ENCODE measurements at places on chromosomes 12 and 14.

GRCh38 chr12:126636821-126637220 is 1571.6 kb downstream of the AACS start:
- DNase-seq, result no peak

GRCh38 chr12:80770958-80771357 is 54.2 kb downstream of the MYF5 start:
- DNase-seq, result no peak

- no peak for DNase-seq
Measured at GRCh38 chr14:67077921-67078320, 111.3 kb upstream of the GARIN2 start.

DNA sequence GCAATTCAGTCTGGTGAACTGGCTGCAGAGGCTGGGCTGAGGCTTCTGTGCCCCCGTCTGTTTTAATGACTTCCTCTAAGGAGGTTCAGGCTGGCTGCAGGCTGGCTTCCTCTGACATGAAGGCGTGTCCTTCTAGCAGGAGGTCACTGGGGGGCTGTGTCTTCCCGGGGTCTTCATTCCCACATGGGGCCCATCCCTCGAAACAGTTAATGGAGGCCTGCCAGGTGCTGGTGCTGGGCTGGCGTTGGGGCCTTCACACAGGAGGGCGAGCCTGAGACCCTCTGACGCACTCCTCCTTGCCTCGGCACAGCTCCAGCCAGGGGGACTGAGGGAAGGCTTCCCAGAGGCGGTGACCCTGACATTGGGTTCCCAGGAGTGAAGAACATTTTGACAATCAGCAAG is 57.7 kb upstream of the DLK1 start:
- no peak for DNase-seq

DNA sequence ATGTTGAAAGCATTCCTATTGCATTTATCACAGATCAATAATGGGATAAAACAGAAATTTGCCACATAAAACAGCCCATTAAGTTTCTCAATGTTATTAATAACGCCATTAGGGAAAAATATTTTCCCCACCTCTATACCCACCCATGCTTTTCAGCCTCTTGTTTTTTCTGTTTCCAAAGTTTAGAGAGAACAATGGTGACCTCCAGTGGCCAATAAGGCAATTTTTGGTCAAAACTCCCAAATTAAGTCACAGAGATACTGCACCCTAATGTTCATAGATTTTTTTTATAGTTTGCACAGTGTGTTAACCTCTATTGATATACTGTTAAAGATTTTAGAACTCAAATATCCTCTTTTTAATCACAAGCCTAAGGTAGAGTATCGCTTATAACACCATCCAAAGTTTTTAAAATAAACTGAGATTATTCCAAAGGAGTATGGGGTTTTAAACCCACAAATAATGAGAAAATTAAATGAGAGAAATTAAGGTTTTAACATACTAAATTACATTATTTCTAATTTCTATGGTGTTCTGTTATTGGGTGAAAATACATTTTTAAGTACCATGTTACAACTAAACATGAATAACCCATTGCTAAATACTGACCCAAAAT is 184.7 kb upstream of the DCN start:
- DNase-seq, result peak; percentile 24

- DNase-seq, result peak; percentile 47
Measured at GRCh38 chr12:103840876-103841689, at the start of gene NT5DC3. TSS of gene NT5DC3 (minus strand) at chr12:103841234. CDS start at chr12:103841156, 78 bp downstream.

GRCh38 chr14:99521176-99522024 is 40.2 kb downstream of the CCNK start:
- no peak for DNase-seq

- no peak for DNase-seq
Measured at GRCh38 chr12:2679816-2680675, 114.7 kb upstream of the FKBP4 start.

- no peak for DNase-seq
Measured at GRCh38 chr12:46934374-46935111, 108.7 kb upstream of the SLC38A4 start.

DNA sequence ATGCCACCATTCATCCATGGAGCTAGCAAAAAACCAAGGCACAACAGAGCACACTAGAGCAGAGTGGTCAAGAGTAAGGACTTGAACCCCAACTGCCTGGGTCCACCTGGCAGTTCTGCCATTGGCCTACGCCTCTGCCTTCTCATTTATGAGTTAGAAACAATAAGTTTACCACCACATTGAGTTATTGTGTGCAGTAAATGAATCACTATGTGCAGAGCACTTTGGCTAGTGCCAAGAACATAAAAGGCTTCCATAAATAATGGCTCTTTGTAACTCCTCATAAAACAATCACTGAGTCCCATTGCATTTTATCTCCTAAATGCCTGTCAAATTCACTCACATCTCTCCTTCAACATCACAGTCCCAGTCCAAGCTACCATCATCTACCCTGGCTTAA is 86.3 kb downstream of the OTX2 start:
- no peak for DNase-seq

- DNase-seq, result no peak
Measured at GRCh38 chr14:71891970-71892369, 40.3 kb upstream of the RGS6 start.

- DNase-seq, result no peak
Measured at GRCh38 chr12:121578230-121579189, 2.3 kb downstream of the KDM2B start.

DNA sequence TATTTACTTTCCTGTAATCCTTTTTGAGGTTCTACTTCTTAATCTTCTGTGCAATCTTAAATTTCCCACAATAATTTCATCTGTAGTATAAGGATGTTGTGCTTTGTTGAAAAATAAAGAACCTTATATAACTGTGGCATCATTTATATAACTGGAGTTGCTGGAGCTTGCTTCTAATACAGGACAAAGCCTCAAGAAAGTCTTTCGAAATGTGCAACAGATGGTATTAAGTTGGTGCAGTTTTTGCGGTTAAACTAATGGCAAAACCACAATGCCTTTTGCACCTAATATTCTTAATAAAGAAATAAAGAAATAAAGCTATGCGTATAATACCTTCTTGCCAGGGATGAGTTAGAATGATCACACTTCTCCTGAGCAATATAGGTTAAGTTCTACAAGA is 180.0 kb downstream of the KITLG start:
- no peak for DNase-seq

DNA sequence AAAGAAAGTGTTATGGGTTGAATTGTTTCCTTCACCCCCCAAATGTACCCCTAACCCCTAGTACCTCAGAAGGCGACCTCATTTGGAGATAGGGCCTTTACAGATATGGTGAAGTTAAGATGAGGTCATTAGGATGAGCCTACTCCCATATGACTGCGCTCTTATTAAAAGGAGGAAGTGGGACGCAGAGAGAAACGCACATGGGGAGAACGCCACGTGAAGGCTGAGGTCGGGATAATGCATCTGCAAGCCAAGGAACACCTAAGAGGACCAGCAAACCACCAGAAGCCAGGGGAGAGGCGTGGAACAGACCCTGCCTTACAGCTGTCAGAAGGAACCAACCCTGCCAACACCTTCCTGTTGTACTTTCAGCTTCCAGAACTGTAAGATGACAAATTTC is 1.7 kb upstream of the NRIP2 start:
- DNase-seq, result no peak

- no peak for DNase-seq
Measured at GRCh38 chr12:82174383-82174782, 183.8 kb downstream of the CCDC59 start.

DNA sequence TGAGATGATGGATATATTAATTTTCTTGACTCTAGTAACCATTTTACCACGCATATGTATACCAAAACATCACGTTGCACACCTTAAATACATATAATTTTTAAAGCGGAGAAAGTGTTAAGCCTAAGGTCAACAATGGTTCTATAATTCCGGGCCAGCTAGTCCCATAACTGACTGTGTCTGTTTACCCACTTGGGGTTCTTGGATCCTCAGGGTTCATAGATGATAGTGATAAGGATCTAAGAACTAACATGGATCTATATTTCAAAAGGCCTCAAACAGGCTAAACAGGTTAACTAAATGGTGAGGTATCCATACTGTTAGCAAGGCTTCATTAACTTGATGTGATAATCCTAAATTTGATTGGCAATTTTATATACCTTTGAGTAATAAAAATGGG is 9.8 kb downstream of the SLC38A1 start:
- no peak for DNase-seq

DNA sequence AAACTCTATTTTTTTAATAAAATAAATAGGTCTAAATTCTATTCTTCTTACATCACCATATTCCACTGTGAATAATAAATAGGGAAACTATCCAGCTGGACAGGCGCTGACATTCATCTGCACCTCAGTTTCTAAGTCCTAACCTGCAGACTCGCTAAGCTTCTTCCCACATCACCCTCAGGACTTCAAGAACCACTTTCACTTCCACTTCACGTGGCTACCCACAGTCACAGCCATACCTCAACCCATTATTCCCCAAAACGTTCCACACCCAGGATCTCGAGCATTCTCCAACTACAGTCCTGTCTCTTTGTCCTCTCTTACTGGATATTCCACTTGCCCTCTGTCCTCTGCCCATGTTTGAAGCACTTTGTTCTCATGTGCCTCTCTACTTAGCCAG is 71.1 kb downstream of the C2CD5 start:
- DNase-seq, result no peak

GRCh38 chr14:101460521-101460920 is 100.8 kb upstream of the DIO3 start:
- DNase-seq, result no peak

- DNase-seq, result no peak
Measured at GRCh38 chr14:95741038-95741490, 27.1 kb upstream of the TCL1A start.

DNA sequence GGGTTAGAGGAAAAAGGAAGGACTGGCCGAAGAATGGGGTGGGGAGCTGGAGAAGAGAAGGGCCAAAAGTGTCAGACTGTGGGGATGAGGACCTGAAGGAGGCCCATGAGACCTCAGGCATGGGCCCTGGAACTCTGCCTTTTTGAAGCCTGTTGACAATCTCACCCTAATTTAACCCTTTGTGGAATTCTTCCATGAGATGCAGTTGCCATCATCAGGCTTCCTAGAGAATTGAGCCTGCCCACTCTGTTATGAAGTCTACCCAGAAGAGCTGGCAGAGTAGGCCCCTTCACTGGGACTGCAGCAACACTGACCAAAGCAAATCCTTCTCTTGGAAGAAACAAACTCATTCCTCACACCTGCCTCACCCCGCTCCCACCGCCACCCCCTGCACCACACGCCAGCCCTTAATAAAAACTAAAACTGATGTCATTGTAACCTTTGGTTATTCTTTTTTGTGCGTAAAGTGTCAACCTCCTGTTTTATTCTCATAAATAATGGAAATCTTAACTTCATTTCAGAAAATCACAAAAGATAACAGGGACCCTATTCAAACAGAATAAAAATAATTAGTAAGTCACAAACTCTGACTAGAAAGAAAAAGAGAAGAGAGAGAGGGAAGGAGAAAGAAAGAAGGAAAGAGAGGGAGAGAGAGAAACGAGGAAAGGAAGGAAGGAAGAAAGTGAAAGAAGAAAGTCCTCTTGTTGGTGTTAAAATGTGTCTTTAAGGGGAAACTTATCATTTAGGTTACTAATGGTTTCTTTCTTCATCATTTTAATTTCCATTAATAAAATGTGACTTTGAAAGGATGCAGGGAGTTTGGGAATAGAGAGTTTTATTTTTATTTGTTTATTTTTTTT is 61.3 kb downstream of the CRADD start:
- DNase-seq, result no peak

DNA sequence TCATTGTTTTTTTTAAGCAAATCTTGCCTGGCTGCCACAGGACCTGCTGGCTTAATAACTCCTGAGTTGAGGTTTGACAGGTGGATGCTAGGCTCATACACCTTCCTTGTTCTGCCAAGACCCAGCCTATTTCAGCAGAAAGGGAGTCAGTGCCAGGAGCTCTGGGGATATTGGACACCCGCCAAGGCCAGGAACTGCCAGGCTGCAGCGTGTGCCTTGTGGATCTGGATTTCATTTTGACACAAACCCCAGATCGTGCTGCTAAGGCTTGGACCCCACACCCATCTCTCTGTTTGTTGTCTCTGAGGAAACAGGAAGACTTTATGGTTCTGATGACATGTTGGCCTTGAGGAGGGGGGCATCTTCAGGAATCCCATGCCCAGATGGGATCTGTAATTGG is 44.4 kb upstream of the PRIMA1 start:
- no peak for DNase-seq

- no peak for DNase-seq
Measured at GRCh38 chr12:46354802-46355199, 17.8 kb downstream of the SLC38A2 start.

DNA sequence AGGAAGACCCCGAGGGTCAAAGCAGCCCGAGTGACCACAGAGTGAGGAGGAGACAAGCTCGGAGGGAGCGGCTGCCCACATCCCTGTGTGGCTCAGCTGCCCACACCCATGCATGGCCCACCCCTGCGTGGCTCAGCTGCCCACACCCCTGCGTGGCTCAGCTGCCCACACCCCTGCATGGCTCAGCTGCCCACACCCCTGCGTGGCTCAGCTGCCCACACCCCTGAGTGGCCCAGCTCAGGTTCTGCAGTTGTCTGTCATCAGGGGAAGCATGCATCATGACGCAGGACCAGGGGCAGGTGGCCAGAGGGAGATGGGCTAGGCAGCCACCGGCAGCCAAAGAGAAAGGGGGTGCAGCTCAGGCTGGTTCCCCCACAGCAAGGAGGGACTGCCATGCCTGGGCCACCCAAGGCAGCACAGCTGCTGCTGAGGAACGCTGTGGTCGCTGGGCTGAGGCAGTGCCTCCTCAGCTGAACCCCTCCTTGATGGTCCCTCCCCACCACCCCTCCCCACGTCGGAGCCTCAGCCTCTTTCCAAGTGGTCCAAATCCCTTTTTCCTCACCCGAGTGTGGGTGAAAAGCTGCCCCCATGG is 33.3 kb upstream of the NUDT14 start:
- no peak for DNase-seq

GRCh38 chr12:68585966-68586365 is 24.7 kb upstream of the RAP1B start:
- DNase-seq, result no peak

DNA sequence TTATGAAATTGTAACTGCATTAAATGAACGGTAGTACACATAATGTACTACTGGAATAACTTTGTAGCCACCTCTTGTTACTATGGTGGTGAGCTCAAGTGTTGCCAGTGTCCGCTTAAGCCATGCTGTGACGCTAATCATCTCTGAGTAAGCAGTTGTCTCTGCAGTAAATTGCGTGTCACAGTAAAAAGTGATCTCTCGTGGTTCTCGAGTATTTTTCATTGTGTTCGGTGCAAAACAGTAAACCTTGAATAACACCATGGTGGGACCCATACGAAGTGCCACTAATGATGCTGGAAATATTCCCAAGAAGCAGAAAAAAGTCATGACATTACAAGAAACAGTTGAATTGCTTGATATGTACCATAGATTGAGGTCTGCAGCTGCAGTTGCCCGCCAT is 524.8 kb downstream of the SOX5 start:
- no peak for DNase-seq

- DNase-seq, result peak; percentile 17
Measured at GRCh38 chr14:39488600-39488999, 56.4 kb upstream of the FBXO33 start.

- no peak for DNase-seq
Measured at GRCh38 chr14:97224016-97224415, 426.8 kb downstream of the VRK1 start.

- no peak for DNase-seq
Measured at GRCh38 chr12:93921521-93921920, 226.9 kb upstream of the PLXNC1 start.

Measured in brain microvascular endothelial cell (primary cell).